Hypothalamus (tissue), 51 donors: ENCODE measurements at places on chromosomes 7 and 10.
A peak's percentile ranks its signal among the peaks of the same experiment; 100 is the strongest.

DNA sequence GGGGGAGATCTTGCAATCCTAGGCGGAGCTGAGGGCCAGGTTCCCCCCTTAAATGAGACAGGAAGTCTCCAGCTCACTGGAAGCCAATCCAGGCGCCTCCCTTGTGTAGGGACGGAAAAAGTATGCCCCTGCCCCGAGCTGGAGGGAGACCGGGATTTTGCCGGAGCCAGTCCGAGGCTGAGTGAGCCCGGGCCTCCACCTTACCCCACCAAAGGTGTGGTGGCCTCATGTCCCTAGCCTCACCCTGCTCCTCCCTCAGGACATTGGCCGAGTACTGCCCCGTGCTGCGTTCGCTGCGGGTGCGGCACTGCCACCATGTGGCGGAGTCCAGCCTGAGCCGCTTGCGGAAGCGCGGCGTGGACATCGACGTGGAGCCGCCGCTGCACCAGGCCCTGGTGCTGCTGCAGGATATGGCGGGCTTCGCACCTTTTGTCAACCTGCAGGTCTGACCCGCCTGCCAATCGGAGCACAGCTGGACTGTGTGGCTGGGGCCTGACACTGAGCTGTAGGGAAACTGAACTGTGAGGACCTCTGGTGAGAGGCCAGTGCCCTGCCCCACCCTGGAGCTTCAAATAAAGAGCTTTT is 2.0 kb downstream of the FBXL15 start:
- DNase-seq: peak; percentile 15

- peak; percentile 57 for DNase-seq
These were observed 22.6 kb downstream of the PDIA4 start for GRCh38 chr7:149005427-149006344.

- no peak for DNase-seq
These were observed 31.3 kb upstream of the LSM8 start for GRCh38 chr7:118152654-118153053.

GRCh38 chr7:30548845-30549244 is 44.2 kb upstream of the GGCT start:
- peak; percentile 86 for DNase-seq

DNA sequence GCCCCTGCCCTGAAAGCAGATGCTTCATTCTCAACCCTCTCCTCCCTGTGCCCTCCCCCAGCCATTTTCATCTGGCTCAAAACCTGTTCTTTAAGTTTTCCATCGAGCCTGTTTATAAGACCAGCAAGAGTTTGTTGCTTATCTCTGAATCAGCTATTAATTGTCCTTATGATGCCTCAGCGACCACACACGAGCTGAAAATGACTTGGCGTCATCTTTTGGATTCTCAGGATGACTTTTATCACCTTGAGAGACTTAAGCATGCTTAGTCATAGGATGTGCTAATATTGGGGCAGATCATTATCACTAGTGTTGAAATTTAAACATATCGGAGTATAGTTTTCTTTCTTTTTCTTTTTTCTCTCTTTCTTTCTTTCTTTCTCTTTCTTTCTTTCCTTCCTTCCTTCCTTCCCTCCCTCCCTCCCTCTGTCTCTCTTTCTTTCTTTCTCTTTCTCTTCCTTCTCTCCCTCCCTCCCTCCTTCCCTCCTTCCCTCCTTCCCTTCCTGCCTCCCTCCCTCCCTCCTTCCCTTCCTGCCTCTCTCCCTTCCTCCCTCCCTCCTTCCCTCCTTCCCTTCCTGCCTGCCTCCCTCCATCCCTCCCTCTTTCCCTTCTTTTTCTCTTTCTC is 184.5 kb downstream of the PHTF2 start:
- DNase-seq: no peak

- DNase-seq: no peak
These were observed 35.7 kb downstream of the PDZD8 start for GRCh38 chr10:117339578-117339977.

- no peak for DNase-seq
These were observed 32.7 kb upstream of the MACC1 start for GRCh38 chr7:20249920-20250319.

GRCh38 chr7:100167912-100168323 is 499 bp downstream of the GAL3ST4 start:
- DNase-seq: no peak

DNA sequence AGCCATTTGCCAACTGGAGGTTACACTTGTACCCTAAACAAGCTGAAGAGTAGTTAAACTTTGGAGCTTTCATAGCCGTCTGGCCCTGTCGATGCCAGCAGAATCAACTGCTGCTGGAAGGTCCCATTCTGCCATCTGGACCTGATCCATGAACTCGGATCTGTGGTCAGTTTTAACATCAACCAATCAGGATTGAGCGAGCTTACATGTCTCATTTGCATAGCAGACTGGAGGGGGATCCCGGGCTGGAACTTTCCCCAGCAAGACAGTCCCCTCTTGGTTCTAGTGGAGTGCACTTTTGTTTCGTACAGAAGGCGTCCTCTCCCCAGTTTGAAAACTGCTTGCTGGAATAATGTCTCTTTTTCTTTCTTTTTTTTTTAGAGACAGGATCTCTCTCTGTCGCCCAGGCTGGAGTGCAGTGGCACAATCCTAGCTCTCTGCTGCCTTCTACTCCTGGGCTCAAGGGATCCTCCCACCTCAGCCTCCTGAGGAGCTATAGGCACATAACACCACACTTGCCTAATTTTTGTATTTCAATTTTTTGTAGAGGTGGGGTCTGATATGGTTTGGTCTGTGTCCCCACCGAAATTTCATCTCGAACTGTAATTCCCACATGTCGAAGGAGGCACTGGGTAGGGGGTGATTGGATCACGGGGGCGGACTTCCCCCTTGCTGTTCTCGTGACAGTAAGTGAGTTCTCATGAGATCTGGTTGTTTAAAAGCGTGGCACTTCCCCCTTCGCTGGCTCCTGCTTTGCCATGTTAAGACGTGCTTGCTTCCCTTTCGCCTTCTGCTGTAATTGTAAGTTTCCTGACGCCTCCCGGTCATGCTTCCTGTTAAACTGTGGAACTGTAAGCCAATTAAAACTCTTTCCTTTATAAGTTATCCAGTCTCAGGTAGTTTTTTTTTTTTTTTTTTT is 42.8 kb upstream of the SEPHS1 start:
- no peak for DNase-seq

DNA sequence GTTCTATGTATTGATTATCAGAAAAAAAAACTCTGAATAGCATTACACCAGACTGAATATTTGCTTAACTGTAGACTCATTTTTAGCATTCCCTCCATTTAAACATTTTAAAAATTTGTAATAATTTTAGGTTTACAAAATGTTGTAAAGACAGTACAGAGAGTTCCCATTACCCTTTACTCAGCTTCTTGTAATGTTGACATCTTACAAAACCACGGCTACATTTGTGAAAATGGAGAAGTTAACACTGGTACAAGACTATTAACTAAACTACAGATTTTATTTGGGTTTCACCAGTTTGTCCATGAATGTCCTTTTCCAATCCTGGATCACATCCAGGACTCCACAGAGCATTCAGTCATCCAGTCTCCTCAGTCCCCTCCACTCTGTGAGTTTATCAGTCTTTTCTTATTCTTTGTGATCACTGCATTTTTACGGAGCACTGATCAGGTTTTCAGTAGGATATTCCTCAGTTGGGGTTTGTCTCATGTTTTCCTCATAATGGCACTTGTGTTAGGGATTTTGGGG is 130.0 kb upstream of the EEPD1 start:
- no peak for DNase-seq

DNA sequence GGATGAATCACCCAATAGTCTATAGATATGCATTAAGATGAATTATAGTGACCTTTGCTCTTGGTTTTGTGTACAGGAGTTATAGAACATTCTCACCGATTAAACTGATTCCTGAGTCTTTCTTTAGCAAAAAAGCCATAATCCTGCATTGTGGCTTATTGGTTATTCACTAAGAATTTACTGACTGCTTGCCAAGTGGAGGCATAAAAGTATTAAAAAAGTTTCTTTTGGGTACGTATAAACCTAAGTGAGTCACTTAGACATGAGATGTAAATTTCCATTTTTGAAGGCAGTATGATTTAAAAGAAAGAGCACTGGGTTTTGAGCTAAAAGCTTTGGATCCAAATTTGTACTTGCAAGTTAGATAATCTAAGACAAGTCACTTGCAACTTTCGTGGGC is 100.7 kb downstream of the CDK6 start:
- DNase-seq: no peak
